ENCODE measurements at places on chromosomes 6 and 20.

DNA sequence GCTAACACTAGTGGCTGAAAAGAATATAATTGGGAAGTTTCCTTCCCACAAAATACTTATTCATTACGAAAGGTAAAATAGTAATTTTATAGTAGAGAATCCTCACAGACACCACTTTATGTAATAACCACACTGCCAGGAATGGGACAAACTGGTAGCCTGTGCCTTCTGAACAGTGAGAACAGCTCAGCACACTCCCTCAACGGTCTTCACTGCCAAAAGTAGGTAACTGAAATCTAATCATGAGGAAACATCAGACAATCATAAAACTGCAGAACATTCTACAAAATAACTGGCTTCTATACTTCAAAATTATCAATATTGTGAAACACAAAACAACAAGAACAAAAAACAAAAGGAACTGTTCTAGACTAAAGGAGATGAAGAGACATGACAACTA is 44.1 kb downstream of the NUP153 start:
- no peak for DNase-seq

GRCh38 chr6:71012866-71013469 is 56.1 kb upstream of the B3GAT2 start:
- DNase-seq, result peak; percentile 65

GRCh38 chr20:33521461-33521860 is 31.6 kb downstream of the CBFA2T2 start:
- no peak for DNase-seq

DNA sequence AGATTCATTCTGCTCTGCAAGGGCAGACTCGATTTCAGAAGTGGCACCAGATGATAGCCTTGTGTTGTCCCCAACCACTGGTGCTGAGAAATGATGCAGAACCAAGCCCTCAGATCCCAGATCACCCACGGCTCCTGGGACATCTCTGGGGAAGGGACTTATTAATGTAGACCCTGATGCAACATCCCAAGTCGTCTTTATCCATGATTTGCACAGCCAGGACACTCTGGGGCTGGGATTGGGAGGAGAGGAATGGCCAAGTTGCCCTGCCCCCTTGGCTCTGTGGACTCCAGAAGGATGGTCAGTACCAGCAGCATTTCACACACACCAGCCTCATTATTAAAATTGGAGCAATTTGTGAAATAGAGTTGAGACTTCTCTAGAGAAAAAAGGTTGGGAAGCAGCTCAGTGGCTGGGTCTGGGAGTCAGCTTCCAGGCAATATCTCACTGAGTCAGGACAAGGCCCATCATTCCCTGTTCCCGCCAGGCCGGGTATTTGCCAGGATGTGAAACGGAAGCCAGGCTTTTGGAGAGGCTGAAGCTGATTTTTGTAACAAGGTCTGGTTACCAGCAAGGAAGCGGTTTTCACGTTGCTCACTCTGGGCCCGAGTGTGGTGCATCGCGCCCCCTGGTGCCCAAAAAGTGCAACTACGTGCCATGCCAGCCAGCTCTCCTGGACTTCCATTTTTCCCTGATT is 67.4 kb downstream of the ZBTB2 start:
- DNase-seq, result peak; percentile 82

DNA sequence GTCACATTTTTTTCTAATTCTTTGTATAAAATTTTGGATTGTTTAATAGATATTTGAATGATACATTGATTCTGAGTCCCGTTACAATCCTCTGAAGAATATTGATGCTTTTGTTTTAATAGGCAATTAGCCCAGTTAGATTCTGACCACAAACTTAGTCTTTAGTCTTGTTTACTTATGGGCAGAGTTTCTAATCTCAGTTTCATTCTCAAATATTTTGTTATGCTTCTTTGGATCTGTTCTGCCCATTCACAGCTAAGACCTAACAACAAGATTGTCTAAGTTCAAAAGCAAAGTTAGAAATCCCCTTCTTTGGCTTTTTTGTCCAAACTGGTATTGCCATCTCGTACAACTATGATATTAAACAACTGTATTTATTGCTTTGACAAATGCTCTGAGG is 58.0 kb downstream of the TBXT start:
- no peak for DNase-seq
